Jurkat, Clone E6-1 (cell line): ENCODE measurements at places on chromosomes 3 and 15.

DNA sequence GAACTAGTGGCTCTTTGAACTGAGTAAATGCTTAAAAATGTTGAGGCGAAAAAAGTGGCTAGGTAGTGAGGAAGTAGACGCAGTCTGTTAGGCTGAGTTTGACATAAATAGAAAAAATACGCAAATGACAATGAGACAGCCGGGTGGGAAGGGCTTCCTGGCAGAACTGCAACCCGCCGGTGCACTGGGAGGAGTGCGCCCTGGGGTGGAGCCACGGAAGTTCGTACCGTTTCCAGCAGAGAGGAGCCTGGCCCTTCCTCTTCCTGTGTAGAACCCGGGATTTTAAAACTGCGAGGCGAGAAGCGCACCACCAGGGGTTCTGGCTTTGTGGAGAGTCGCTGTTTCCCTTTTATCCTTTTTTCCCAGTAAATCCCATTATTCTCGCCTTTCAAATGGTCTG, 602.6 kb downstream of the PYDC2 start:
- DNase-seq = no peak

DNA sequence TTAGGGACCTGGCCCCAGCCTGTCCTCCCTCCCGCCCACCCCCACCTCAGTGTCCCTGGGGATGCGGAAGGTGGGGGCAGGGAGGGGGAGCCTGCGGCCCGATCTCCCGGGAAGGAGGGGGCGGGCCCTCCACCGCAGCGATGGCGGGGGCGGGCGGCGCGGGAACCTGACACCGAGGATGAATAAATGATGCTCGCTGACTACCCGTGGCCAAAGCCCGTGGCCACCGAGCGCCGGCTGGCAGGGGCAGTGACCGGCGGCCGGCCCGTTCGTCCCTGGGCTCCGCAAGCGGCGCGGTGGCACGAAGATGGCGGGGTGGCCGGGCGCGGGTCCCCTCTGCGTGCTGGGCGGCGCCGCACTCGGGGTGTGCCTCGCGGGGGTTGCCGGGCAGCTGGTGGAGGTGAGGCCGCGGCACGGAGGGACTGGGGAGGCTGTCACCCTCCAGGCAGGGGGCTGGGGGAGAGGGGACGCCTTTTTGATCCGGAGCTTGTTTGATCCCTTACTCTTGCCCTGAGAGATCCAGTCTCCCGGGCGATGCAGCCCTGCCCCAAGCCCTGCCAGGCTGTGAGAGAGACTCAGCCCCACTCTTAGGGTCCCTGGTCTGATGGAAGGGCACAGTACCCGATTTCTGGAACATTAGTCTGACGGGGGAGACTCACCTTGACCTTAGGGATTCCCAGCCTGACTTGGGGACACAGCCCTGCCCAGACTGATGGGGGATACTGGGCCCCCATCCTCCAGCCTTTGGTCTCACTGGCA, at the start of gene TMIE:
TMIE (plus strand) TSS at position 212 of the 759 bp plus-strand sequence; CDS start at position 308, 96 bp downstream.
- DNase-seq = no peak

DNA sequence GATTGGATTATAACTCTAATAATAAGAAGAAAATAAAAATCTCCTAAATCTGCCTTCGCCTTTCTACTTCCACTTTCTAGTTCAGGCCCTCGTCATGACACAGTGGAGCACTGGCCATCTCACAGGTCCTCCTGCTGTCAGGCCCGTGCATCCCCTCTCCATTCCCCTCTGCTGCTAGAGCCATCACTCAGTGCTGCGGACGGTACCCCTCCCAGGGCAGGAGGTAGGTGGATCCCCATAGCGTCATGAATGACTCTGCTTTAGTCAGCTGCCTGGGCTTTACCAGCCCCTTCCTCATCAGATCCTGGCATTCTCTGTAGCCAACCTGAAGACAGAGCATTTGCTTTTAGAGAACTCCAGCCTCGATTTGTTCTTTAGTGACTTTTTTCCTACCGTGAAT, 12.0 kb upstream of the PPP1R2 start:
- no peak for DNase-seq

DNA sequence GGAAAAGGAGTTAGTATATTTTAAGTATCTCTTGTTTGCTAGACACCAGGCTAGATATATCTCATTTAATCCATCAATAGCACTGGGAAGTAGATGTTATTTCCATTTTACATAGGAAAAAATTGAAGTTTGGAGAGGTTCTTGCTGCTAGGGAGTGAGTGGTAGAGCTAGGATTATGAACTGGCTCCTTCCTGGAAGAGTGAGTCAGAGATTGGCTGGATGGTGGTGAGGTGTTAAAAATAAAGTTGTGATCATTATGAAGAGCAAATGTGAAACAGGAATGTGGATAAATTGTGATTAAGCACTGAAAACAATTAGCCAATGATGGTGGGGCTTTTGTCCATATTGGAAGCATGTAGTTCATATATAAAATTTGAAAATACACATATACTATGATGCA, 234.2 kb downstream of the WNT5A start:
- no peak for DNase-seq

DNA sequence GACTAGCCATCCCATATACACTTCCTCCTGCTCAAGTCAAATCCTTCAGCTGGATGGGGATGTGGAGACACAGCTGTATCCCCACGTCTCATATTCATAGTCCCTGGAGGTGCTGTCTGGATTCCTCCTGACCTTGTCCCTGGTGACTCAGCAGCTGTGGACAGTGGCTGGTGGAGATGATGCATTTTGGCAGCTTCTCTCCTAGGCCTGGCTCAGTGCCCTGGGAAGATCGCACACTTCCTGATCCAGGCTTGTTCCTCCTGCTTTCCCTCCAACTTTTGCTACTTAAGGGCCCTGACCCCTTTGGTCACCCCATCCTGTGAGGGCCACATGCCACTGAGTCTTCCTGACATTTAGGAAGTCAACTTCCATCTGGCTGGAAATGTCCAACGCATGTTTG, 44.4 kb downstream of the ADAMTSL3 start:
- DNase-seq = no peak

DNA sequence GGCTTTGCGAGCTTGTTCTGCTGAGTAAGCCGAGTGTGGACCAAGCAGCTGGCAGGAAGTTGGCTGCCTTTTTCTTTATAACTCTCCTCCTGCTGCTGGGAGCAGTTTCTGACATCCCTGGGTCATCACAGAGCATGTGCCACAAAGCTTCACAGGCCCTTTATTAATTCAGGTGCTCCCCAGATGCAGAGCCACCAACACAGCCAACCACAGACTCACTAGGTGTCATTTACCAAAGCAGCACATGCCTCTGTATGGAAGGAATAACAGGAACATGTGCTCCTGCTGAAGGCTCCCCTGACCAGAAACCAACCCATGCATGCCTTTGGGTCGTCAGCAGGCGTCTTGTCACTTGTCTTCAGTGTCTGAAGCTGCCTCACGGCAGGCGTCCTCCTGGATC, 152.5 kb downstream of the ADAMTS17 start:
- no peak for DNase-seq

- DNase-seq = no peak
Observed at GRCh38 chr3:197709135-197709534, 27.6 kb downstream of the RUBCN start.

- no peak for DNase-seq
Observed at GRCh38 chr3:39141171-39141995, 12.0 kb downstream of the CSRNP1 start.

- no peak for DNase-seq
Observed at GRCh38 chr3:4751029-4751501, 228.2 kb upstream of the BHLHE40 start.

DNA sequence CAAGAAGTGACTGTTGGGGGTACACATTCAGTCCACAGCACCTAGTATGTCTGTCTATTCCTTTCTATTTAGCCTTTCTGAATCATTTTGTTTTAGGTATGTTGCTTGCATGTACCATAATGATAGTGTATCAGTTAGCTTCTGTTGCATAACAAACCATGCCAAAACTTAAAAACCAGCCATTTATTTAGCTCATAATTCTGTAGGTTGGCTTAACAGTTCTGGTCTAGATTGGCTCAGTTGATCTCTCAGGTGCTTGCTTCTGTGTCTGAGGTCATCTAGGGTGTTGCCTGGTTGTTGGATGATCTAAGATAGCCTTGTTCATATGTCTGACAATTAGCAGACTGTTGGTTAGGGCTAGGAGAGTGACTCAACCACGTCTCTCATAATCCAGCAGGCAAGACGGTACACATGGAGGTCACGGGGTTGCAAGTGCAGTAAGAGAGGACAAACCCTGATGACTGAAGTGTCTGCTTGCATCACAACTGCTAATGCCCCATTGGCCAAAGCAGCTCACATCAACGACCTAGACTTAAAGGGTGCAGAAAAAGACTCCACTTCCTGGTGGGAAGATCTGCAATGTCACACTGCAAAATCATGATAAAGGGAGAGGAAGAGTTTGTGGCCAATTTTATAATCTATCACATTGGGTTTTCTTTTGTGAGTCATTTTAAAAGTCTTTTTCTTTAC, 6.8 kb upstream of the PDCD6IP start:
- peak; percentile 32 for DNase-seq

DNA sequence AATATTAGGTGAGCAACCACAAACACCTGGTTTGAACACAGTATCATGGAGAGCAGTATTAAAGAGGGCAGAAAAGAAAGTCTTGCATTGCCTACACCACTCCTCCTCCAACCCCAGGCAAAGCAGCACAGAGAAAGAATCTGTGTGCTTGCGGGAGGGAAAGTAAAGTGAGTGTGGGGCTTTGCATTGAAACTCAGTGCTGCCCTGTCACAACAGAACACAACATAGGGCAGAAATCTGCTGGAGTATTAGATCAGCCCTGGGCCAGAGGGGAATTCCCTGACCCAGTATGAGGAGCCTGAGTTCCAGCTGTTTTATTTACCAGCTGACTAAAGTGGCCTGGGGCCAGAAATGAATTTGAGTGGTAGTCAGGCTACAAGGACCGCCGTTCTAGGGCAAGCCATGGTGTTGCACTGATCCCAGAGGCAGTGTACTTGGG, 75.5 kb downstream of the SPATA16 start:
- DNase-seq = peak; percentile 14

DNA sequence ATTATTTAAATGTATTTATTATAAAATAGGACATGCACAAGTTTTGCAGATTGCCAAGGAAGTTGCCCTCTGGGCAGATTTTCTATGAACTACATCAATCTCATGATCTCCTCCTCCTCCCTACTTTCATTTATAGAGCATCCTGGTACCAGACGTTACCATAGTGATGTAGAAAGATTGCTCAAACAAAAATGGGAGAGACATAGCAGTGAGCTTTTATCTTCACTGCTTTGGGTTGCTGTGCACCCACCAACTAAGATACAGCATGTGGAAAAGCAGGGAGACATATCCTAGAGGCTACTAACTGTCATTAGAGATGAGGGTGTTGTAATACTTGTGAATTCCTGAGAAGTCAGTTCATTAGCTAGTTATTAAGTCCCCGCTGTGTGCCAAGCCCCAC, 137.5 kb upstream of the BFSP2 start:
- DNase-seq = no peak

- no peak for DNase-seq
Observed at GRCh38 chr15:45134682-45135604, 5.1 kb downstream of the DUOX1 start.

GRCh38 chr15:68252925-68253534, 23.5 kb upstream of the CLN6 start:
- peak; percentile 79 for DNase-seq

DNA sequence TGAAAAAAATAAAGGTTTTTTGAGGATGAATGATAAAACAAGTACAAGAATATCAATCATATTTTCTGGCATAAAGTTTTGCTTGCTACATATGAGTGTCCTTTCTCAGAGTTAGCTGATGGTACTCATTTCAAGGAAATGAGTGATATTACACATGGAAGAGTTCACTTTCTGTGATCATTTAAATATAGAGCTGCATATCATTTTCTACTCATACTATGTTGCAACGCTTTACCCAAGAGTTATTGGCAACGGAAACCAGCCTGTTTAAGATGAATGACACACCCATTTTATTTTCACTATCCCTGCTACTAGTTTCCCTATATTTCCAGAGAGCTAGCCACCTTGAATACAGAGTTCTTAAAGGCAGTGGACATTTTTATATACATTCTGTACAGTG, 35.4 kb upstream of the RBMS3 start:
- DNase-seq = no peak

GRCh38 chr3:41711651-41712050, 250.3 kb downstream of the ULK4 start:
- DNase-seq = no peak

- peak; percentile 78 for DNase-seq
Observed at GRCh38 chr3:61725851-61726333, 164.5 kb downstream of the PTPRG start.

GRCh38 chr3:147348976-147349375, 57.4 kb downstream of the ZIC4 start:
- DNase-seq = no peak

- no peak for DNase-seq
Observed at GRCh38 chr3:126539558-126540250, 15.7 kb downstream of the CHST13 start.

DNA sequence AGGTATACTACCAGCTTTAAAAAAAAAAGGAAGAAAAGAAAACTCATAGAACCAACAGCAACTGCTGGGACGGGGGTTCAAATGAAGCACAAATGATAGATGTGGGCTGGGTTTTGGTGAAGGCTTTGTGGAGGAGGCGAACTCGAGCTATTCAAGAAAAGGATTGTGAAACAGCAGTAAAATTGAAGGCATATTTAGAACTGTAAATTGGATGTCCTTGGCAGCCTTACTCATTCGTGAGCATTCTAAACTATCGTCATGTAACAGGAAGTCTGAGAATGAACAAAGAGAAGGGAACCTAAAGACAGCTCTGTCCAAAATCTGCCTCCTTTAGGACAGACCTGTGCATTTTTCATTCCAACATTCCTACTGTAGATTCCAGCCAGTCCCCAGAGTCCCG, 97.8 kb downstream of the LARS2 start:
- DNase-seq = no peak

- no peak for DNase-seq
Observed at GRCh38 chr3:117486719-117487716, 777.4 kb downstream of the TUSC7 start.

- no peak for DNase-seq
Observed at GRCh38 chr15:74391582-74392450, 24.4 kb upstream of the CYP11A1 start.

DNA sequence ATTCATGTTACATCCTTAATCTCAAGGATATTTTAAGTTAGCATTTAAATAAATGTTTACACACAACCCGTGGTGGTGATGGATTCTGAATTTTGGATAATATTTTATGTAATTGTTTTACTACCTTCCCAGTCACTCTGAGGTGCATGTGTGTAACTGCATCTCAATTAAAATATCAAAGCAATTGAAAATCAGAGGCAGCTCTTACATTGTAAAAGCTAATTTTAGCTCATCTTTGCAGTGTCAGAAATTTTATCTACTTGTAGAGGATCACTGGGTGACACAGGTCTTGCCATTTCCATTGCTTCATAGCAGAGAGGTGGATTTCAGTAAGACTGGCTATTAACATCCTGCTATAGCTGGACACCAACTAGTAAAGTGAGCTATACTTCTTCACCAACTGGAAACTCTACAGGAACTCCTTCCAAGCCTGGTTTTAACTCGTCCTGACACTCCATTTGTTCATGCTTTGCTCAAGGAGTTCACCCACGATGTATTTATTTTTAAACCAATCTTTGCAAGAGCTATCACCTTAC, 19.6 kb upstream of the MITF start:
- DNase-seq = no peak

DNA sequence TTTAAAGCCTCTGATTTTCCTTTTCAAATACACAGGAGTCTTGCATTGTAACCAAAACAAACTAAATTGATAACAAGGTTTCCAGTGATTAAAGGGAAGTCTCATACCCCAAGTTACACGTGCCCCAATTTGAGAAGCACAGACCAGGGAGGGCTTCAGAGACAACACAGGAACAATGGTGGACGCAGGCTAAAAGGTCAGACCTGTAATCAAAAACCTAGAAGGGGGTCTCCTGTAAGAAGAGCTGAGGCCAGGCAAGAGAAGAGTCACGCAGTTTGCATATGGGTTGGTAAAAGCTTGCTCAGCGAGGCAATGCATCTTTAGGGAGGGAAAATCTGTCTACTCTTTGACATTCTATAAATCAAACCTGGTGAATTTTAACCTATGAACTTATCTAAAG, 58.6 kb upstream of the MCF2L2 start:
- no peak for DNase-seq
